Left ventricle myocardium superior (tissue), 1 donor: ENCODE measurements at places on chromosomes 16 and 17.

GRCh38 chr17:59621771-59622170 lies 2.1 kb downstream of the CLTC start:
- no peak for DNase-seq

DNA sequence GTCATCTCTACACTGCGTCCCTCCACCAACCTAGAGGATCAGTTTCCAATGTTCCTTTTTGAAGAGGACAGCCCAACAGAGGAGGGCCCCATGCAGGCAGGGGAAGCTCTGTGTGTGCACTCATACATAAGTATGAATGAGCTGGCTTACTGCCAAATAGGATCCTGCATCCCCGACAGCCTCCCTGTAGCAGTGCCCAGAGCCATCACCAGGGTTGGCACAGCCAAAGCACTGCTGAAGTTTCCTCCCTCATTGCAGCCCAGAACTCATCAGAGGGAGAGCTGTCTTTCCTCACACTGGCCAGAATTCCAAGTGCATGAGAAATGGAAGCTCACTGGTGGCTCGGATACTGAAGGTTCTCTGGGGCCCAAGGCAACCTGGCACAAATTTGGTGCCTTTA lies 114.4 kb downstream of the ASIC2 start:
- no peak for DNase-seq

DNA sequence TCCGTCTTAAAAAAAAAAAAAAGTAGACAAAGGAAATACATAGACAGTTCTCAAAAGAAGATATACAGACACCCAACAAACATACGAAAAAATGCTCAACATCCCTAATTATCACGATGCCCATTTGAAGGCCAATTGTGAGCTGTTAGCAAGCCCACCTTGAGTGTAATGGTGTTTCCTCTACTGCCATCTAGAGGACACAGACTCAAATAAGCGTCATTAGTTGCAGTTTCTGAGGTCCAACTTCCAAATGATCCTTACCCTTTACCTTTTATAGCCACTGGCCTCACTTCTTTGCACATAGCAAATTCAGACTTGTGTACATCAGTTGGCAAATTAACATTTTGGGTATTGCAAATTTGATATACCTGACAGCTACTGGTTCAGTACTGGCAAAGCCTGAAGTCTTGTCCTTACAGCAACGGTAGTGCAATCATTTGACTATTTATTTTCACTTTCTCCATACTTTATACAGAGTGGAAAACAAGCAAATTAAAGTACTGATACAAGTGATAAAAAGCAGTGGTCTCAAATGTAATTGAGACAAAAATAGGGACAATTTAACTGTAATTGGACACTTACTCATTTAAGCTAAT lies 536.3 kb upstream of the EEF2KMT start:
- no peak for DNase-seq

GRCh38 chr17:49067163-49067562 lies 65.4 kb upstream of the B4GALNT2 start:
- DNase-seq: no peak

DNA sequence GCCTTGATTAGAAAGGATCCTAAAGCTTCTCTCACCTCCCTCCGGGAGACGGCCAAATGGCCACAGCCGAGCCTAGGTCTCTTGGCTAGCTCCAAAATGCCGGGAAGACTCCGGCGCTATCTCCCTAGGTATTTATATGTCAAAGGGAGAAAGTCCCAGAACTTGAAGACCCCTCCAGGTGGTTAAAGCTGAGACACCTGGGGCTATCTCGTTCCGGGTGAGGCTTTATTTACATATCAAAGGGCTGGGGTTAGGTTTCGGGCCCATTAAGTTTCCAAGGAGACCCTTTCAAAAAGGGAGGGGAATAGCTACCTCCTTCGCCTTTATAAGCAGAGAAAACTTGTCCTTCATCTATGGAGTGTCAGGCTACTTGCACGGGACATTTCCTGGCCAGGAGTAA lies 70.9 kb upstream of the KIFC3 start:
- no peak for DNase-seq

- DNase-seq: no peak
Observed at GRCh38 chr17:45788057-45788456, 3.9 kb downstream of the CRHR1 start.

DNA sequence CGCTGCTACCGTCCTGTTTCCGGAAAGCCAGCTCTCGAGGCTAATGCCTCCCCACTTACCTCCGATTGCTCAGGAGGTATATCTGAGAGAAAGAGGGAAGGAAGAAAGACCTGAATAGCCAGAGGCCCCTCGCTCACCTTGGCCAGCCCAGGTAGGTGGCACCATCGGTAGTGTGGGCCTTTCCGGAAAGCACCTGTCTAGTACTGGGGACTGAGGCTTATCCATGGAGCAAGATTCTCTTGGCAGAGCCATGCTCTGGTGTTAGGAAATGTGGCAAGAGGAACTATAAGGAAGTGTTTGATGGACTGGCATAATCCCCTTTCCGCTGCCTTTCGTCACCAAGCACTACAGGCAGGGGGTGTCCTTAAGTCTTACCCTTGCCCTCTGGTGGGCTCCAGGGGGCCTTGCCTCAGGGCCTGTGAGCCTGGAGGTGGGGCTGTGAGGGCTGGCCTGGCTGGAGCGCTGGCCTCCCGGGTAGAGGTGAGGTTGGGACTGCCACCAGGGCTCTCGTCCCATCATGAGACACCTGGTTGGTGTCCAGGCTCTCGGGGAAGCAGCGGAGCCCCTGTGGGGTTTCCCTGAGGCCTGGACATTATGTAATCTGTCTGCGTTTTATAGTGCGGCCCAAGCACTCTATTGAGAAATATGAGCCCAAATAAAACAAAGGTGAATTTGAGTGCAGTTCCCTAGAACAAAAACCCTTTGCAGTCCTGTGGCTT lies 2.9 kb downstream of the CMIP start:
- no peak for DNase-seq

DNA sequence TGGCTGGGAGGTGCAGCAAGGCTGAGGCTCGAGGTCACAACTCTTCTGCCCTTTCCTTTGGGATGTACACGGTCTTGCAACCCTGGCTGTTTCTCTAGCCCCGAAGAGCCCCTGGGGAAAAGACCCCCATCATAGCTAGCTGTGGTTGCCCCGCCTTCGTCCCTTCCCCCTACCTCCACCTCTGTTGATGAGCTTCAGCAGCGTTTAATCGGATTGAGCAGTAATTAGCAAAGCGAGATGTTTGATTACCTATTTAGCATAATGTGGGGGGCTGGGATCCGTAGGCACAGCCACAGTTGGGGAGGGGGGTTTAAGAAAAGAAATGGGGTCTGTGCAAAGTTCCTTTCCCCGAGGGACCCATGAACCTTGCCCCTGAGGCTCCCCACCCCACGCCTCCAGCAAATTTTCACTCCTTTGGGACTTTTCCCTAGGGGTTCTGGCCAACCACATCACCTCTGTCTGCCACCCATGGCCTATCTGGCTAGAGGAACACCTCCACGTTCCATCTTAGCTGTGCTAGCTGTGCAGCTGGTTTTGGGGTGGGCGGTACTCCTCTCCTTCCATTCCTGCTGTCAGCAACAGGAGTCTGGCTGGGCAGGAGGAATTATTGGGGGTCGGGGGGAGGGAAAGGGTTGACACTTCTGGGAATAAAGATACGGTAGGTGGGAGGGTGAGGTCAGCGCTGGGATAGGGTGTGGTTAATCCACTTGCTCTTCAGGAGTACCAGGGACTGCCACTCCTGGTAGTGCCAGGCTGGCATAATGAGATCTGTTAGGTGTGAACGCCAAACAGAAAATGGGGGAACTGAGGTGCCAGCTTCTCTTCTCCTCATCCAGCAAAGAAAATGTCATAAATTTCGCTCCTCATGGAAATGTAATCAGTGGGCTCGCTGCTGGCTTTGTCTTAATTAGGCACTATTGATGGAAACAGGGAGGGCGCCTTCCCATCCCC lies 1.3 kb upstream of the DNAH2 start:
- no peak for DNase-seq

GRCh38 chr17:56629531-56630075 lies 36.1 kb downstream of the NOG start:
- no peak for DNase-seq

- DNase-seq: no peak
Observed at GRCh38 chr16:27531186-27531585, 18.5 kb downstream of the GTF3C1 start.

- DNase-seq: no peak
Observed at GRCh38 chr17:8862213-8863056, 5.0 kb downstream of the PIK3R6 start.

DNA sequence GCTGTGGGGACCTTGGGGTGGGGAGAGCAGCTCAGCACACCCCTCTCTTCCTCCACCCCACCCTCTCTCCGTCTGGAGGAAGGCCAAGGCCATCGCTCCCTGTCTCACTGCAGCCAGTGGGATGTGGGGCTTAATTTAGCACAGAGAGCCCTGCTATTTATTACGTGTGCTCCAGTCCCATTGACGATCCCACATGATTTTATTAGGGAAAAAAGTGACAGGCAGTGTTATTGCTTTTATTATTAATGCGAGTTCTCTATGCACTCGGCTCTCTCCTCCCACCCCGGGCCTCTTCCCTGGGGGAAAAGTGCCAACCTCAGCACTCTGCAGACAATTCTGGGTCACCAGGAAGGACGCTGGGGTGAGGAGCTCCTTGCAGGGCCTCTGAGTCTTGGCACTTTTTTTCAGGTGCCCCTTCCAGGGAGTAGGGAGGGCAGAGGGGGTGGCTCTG lies 57.3 kb downstream of the MGAT5B start:
- no peak for DNase-seq

GRCh38 chr16:77896415-77897128 lies 108.2 kb downstream of the VAT1L start:
- no peak for DNase-seq

DNA sequence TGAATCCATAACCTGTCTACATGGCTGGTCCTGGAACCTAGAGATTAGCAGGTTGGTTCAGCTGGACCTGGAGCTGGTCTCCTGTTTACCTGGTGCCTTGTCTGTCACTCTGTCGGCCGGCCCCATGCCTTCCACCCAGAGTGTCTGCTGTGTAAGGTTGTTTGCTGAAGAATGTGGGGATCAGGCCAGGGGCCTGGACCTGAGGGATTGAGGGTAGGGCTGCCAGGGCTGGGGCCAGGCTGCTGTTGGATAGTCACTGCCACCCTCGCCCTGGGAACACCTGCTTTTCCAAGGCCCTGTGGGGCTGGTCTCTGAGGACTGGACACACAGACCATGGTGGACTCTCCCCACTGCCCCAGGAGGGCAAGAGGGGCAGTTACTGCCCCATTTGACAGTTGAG lies 1.4 kb downstream of the NHERF2 start:
- DNase-seq: no peak

GRCh38 chr17:5516060-5516792 lies 29.9 kb downstream of the MIS12 start:
- DNase-seq: no peak

GRCh38 chr16:22325598-22326368 lies 28.6 kb downstream of the POLR3E start:
- no peak for DNase-seq

GRCh38 chr17:12667299-12667958 lies 1.7 kb downstream of the MYOCD start:
- no peak for DNase-seq

- DNase-seq: no peak
Observed at GRCh38 chr17:38604479-38605403, 1.0 kb downstream of the SRCIN1 start.

DNA sequence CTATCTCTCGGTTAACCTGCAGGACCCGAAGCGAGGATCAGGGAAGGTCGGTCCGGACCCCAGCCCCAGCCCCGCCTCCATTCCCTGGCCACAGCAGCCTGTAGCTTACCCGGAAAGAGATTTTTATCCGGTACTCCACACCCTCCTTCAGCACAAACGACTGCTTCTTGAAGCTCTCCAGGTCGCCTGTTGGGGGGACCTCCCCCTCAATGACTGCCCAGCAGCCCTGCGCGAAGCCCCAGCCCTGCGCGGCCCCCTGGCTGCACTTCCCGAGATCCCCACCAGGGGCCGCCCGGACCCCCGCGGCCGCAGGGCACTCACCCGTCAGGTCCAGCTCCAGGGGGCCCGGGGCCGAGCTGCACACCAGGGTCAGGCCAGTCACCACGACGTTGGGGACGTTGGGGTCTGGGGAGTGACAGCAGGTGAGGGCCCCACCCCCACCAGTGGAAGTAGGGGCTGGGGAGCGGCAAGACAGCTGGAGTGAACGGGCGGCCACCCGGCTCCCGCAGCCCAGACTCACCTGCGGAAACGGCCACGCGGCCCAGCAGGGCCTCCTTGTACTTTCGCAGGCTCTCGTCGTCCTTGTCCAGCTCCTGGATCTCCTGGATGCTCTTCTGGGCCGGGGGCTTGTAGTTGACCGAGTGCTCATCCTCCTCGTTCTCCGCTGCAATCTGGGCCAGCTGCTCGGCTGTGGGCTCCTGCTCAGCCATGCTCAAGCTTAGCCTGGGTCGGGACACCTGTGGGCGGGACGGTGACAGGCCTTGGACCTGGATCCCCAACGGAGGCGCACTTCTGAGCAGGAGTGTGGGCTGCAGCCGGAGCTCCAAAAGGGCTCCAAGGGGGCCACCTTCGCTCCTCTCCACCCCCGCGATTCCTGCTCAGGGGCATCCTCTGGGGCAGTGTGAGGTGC lies 1.7 kb downstream of the ARHGDIA start:
- DNase-seq: peak; percentile 65
